ENCODE measurements at places on chromosomes 6 and 20.

GRCh38 chr6:45706319-45706718, 309.3 kb downstream of the CLIC5 start:
- DNase-seq, result no peak

DNA sequence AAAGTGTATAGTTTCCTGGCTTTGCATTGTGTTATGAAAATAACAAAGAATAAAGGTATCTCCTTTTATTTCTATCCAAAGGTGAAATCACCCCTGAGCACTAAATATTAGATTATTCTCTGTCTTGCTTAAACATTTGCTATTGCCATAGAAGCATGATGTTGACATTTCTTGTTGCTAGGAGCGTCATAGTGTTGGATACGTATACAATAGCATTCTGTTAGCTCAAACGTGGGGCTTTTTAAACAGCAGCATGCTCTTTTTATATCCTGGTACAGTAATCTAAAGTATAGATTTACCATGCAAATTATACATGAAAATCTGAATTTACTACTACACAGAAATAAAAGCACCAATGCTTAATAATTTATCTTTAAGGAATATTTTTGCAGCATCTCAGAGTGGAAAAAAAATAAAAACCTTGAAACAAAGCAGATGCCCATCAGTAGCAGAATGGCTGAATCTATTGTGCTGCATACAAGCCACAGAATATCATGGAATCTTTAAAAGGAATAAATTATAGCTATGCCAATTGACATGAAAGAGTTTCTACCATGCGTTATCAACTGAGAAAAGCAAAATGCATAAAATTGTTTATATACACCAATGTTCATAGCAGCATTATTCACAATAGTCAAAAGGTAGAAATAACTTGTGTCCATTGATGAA, 9.6 kb upstream of the HSF2 start:
- no peak for DNase-seq

GRCh38 chr6:13384966-13385365, 56.6 kb upstream of the TBC1D7 start:
- DNase-seq, result no peak

- no peak for DNase-seq
Measured at GRCh38 chr6:129235167-129236000, 352.4 kb downstream of the LAMA2 start.

- no peak for DNase-seq
Measured at GRCh38 chr20:5890773-5891441, 59.4 kb downstream of the TRMT6 start.

DNA sequence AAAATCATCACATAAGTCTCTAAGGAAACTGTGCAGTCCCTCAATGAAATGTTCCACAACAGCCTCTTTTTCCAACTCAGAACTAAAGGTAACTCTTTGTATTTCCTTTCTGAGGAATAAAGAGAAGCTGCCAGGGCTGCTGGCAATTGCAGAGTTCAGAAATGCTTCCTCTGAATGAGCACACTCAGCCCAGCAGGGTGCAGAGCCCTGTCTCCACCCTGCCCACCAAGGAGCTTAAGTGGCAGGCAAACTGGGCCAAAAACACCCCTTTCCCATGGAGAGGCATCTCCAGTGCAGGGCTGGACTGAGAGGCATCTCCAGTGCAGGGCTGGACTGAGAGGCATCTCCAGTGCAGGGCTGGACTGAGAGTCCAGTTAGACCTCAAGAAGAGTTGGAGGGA, 255.4 kb downstream of the GMPR start:
- DNase-seq, result no peak

DNA sequence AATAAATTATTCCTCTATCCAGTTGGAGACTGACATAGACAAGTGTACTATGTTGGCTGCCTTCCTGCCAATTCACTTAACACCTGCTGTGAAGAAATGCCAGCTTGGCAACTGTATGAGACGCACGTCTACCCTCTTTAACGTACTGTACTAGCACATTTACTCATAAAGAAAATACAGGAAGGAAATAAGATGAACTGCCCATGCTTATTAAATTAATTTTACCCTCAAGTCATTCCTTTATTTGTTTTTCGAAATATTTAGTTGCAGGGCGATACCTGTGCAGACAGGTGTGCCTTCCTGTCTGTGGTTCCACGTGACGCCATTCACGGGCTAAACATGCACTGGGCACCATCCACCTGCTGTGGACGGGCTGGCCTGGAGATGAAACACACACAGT, 52.0 kb downstream of the PSMG4 start:
- DNase-seq, result no peak

- DNase-seq, result no peak
Measured at GRCh38 chr6:168844821-168845609, 404.0 kb downstream of the SMOC2 start.

GRCh38 chr6:125393449-125393858, 91.7 kb upstream of the HDDC2 start:
- no peak for DNase-seq

GRCh38 chr6:112911959-112912358, 564.8 kb downstream of the RFPL4B start:
- no peak for DNase-seq

DNA sequence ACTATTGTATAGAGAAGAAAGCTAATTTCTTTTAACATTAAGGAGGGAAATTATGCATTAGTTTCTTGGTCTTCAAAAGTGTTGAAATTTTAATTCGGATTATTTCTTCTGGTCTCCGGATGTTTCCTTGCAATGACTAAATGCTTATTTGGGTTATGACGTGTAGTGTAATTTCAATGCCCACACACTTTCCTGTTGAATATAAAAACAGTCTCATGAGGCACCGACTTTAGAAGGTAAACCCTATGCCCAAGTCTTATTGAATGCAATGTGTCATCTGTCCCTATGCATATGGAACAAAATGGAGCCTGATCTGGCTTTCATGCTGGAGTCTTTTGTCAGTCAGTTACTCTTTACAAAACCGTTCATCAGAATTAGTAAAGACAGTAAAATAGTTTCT, 17.7 kb downstream of the GJA1 start:
- DNase-seq, result no peak

GRCh38 chr20:23605867-23606651, at the start of gene CST9:
CST9 (minus strand) TSS chr20:23605917; CDS start chr20:23605864, 53 bp downstream.
- DNase-seq, result no peak

DNA sequence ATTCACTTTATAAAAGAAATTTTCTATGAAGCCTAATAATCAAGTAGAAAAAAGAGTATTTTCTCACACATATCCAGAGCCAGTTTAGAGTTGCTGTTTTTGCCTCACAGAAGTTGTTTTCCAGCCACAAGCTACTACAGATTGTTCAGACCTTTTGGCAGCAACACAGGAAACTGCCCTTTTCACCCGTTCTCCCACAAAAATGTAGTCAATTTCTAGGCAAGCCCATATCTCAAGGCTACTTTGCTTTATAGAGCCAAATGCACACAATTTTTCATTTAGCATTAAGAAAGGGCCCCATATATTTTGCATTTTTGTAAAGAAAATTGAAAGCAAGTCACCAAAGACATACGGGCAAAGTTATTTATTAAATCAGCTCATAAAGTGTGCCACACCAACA, 49.5 kb downstream of the EPB41L2 start:
- no peak for DNase-seq

DNA sequence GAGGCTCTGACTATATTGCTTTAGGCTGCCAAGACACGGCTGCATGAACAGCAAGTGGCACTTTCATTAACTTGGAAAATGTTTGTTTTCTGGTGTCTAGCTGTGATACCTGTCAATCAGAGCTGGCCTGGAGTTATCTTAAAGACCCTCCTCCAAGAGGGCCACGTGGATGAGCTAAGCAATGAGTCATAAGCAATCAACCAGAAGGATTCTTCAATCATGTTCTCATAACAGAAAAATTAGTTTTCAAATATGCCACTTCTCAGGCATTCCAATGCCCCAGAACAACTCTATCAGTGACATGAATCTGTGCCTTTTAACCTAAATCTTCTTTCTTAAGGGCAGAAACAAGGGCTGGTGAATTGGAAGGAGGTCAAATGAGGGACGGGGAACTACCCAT, 283.0 kb downstream of the HTR1B start:
- DNase-seq, result no peak

DNA sequence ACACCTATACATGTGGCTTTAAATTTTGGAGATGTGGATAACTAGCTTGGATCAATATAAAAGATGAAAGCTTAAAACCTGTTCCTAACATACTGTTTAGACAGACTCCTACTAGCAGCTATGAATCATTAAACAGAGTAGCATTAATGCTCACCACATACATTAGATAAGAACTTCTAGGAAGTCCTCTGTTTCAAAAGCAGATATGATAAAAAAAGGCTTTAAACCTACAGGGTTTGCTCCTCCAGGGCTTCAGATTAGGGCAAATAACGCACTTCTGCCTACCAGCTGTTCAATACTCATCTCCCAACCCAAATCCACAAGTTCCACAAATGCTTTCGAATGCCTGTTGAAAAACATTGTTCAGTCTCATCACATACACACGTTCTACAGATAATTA, 1.5 kb downstream of the REPS1 start:
- no peak for DNase-seq

GRCh38 chr6:106538145-106538544, 91.2 kb downstream of the RTN4IP1 start:
- no peak for DNase-seq

DNA sequence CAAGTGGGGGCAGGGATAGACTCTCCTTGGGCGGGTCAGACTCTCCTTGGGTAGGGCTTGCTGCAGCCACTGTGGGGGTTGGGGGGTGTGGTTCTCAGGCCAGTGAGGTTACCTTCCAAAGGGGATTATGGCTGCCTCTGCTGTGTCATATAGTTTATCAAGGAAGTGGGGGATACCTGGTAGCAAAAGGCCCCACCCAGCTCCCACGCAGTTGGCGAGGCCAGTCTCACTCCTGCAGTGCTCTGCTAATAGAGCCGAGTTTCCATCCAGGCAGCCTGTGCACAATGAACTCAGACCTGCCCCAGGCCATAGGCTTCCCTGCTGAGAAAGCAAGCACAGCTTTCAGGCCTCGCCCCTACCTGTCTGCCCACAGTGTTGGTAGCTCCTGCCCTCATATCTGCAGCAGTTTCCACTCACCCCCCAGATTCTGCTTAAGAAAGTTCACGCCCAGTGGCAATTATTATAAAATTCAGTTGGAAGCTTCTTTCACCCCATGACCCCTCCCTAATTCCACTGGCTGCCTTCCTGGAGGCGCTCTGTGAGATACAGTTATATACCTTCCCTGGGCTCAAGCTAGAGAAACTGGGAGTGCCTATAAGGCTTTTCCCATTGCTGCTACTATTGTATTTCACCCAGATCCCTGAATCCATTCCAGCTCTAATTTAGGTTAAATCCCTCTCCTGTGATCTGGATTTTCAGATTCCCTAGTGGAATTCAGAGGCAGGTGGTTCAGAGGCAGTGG, 56.1 kb downstream of the HDDC2 start:
- no peak for DNase-seq

DNA sequence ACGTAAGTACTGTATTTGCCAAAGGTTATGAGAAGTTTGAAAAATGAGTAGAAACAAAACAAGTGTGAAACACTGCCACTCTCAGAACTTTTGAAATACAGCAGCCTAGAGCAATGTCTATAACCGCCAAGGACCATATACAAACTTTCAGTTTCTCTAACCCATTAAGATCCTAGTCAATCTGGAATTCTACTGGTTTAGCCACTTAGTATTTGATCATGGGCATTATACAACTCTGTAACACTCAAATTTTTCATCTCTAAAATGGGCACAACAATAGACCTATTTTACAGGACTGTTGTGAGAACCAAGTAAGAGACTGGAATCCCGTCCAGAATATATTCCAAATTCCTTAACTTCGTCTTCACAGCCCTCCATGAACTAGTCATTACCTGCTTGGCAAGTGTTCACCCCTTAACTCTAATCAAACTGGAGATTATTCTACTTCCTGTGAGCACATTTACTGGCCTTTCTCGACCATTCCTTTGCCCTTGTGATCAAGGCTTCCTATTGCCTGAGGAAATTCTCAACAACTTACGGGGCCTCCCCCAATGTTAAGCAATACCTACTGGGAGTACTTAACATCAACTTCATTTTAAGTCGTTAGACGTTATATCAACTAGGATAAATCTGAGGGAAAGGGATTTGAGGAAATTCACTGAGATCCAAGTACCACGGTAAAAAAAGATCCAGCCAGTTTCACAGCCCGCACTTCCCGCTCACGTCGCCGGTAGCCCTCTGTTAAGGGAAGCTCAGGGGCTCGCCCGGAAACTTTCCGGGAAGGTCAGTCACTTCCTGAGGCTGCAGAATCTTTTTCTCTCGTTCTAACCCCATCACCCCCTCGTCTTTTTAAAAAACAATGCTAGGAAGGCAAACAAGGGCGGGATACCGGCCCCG, 1.1 kb downstream of the EIF2S2 start:
- DNase-seq, result no peak

DNA sequence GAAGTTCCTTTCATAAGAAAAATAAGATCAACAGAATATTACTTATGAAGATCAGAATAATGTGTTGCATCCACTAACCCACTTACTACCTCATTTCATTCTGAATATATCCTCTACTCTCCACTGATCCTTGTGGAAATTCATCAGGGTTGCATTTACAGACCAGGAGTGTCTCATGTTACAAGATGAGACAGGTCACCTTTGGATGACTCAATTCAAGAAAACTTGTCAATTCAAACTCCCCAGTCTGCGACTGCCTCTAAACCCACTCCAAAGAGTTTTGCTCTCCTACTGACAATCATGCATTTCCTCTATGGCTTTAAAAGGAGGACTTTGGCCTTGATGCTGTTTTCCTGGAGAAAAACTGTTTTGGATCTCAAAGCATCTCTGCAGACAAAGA, 68.4 kb downstream of the ID4 start:
- no peak for DNase-seq

- DNase-seq, result no peak
Measured at GRCh38 chr20:53975761-53976160, 94.6 kb downstream of the BCAS1 start.

DNA sequence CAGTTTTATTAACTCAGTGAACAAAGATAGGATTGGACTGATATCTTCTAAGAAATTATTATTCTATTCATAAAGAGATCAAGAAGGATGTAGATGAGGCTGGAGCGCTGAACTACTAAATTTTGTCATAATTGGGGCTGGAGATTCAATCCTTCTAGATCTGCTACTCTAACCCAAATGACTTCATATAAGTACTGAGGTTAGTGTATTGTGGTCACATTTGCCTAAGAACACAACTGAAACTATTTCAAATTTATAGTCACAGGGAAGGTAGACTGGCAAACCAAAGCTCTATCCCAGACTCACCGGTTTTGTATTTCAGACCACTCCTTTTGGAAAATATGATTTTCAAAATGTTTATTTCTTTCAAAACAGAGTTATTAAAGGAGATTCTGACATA, 96.7 kb downstream of the BMP5 start:
- DNase-seq, result no peak

GRCh38 chr20:30486103-30486478, 771.4 kb upstream of the DEFB115 start:
- no peak for DNase-seq

GRCh38 chr20:1085492-1086276, 32.7 kb upstream of the PSMF1 start:
- no peak for DNase-seq

GRCh38 chr20:49594931-49595315, 27.0 kb upstream of the PTGIS start:
- no peak for DNase-seq

GRCh38 chr6:29791162-29791561, 36.5 kb upstream of the HLA-G start:
- no peak for DNase-seq

All from activated gamma-delta T cell (primary cell).